ENCODE measurements at places on chromosomes 11 and 22.

DNA sequence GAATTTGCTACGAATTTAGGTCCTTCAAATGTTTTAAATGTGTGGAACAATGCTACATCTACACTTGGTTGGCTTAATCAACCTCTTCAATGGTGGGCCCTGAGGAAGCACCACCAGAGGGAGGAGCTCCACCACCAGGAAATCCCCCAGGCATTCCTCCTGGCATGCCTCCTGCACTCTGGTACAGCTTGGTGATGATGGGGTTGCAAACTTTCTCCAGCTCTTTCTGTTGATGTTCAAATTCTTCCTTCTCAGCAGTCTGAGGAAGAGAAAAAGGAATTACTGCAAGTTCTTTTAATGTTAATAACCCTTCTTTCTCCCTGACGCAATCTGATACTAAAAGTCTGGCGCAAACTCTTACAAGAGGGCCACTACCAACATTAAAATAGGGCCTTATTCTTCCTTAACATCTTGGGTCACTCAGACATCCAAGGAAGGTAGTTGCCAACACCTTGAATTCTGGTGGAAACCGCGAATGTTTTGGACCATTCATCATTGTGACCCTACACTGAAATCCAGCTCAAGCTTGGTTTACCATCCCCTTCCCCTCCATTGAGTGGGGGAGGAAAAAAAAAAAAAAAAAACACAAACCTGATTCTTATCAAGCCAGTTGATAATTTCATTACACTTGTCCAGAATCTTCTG lies 4.2 kb downstream of the HSPA8 start:
- DNase-seq, result no peak

GRCh38 chr11:12430351-12430750 lies 53.0 kb downstream of the PARVA start:
- DNase-seq, result no peak

DNA sequence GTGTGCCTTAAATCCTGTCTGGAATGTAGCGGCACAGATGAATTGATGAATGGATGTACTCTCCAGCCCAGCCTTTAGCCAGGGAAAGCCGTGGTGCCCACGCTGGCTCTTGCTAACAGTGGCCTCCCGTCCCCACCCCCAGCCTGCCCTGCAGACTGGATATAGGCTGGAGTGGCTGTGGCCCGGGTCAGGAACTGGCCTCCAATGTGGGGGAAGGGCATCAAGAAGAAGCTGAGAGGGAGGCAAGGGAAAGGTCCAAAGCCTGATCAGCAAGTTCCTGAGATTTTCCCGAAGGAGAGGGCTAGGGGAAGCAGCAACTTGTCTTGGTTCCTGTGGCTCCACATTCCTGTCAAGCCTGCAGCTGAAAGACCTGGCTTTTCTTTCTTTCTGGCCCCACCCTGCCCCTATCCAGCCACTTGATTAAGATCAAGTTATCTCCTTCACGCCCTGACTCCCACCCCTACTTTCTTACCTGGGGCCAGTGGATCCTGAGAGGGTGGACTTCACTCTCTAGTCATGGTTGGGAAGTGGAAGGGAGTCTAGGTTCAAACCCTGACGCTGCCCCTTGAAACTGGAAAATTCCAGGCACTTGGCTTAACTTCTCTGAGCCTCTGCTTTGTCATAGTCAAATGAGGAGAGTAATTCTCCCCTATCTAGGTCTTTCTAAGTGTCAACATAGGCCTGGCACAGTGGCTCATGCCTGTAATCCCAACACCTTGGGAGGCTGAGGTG lies 11.0 kb upstream of the MICALL1 start:
- no peak for DNase-seq

GRCh38 chr11:41866525-41866924 lies 407.1 kb upstream of the LRRC4C start:
- DNase-seq, result no peak

DNA sequence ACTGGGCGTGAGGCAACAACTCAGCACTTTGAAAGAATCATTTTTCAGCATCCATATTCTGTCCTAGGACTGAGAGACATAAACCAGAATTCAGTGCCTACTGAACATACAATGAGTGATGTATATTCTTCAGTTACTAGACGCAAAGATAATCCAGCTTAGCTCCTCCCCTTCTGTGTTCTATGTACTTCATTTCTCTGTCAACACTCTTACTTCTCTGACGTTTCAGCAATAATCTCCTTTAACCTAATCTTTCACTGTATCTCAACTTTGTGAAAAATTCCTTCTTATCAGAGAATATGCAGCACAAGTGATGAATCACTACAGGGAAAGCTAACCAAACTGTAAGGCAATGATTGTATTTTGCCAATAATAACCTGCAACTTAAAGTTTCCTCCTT lies 2.5 kb upstream of the OR51B5 start:
- no peak for DNase-seq

DNA sequence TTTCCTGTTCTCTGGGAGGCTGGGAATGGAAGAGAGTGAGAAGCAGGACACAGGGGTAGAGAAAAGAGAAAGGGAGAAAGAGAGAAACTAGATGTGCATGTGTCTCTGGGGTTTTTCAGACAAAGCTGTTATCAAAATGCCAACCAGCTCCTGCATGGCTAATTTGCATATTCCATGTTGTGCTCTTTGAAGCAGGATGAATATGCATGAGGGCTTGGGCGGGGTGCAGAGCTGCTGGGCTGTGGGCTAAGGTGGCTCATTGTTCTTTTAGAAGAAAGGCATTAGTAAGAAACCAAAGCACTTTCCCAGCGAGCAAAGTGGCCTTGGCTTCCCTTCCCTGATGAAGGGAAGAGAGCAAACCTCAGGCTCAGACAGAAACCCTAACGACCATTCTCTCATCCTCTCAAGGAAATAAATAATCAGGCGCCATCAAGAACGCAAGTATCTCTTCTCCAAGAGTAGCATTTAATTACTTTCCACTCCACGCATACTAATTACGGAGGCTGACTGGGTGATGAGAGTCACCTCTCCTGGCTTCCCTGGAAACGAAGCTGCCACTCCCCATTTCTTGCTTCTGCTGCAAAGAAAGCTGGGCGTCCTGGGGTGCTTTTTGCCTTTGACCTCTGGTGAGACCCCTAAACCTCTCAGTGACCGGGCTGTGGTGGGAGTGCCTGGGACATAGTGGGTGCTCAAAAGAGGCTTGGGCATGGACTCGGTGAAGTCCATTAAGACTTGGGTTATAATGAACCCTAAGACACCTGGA lies 54.2 kb downstream of the FEZ1 start:
- no peak for DNase-seq

DNA sequence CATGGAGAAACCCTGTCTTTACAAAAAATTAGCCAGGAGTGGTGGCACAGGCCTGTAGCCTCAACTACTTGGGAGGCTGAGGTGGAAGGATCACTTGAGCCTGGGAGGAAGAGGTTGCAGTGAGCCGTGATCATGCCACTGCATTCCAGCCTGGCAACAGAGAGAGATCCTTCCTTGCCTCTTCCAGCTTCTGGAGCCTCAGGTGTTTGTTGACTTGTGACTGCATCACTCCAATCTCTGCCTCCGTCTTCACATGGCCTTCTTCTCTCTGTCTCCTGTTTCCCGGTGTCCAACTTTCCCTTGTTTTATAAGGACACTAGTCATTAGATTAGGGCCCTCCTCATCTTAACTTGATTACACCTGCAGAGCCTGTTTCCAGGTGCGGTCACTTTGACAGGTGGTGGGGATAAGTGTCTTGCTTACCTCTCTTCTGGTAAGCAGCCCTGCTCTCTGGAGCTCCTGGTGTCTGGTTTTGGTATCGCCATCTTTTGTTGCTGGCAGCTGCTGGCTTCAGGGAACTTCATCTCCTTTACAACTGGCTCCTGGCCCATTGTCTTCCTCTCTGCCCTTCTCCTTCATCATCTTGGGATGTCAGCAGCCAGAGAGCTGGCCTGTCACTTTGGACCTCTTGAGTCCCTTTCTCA lies 8.2 kb upstream of the USP2 start:
- no peak for DNase-seq

DNA sequence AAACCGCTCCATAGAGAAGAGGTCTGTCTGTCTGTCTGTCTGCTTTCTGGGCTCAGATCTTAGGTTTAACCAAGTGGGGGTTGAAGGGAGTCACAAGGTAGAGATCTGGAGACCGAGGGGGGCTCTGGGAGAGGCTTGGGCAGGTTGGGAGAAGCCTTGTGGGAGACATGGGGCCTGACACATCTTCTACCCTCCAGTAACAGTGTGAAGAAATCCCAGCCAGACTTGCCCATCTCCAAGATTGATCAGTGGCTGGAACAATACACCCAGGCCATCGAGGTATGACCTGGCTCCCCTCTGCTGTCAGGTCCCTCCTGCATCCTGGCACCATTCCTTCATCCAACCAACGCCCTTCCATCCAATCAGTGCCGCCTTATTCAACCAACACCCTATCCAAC lies 7.4 kb downstream of the PRR33 start:
- no peak for DNase-seq

- no peak for DNase-seq
Measured at GRCh38 chr11:121086866-121087265, 14.2 kb upstream of the TECTA start.

- DNase-seq, result no peak
Measured at GRCh38 chr22:21714059-21714770, 21.4 kb downstream of the YPEL1 start.

DNA sequence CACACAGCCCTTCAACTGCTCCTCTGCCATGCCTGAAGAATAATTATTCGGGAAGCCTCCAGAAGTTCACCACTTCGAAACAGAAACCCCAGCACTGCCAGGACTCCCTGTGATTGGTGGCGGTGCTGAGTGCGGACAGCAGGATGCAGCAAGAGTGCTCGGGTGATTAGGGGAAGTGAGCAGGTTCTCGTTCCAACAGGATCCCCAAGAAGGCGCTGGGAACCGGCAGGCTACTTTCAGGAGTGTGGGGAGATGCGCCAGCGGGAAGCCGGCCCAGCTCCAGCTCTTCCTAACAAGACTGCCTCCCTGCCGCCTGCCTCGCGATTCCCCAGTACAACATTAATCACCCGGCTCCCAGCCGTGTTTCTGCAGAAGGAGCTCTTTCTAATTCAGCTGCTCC lies 630.2 kb downstream of the BRD1 start:
- no peak for DNase-seq

Data from cortex of kidney (tissue), 1 donor.